CD4-positive, alpha-beta T cell treated with Interleukin-6 at 100 ng/mL for 8 hours (primary cell): ENCODE measurements at places on chromosomes 2 and 18.

- DNase-seq: no peak
Measured at GRCh38 chr18:50578651-50579050, 18.8 kb downstream of the MAPK4 start.

DNA sequence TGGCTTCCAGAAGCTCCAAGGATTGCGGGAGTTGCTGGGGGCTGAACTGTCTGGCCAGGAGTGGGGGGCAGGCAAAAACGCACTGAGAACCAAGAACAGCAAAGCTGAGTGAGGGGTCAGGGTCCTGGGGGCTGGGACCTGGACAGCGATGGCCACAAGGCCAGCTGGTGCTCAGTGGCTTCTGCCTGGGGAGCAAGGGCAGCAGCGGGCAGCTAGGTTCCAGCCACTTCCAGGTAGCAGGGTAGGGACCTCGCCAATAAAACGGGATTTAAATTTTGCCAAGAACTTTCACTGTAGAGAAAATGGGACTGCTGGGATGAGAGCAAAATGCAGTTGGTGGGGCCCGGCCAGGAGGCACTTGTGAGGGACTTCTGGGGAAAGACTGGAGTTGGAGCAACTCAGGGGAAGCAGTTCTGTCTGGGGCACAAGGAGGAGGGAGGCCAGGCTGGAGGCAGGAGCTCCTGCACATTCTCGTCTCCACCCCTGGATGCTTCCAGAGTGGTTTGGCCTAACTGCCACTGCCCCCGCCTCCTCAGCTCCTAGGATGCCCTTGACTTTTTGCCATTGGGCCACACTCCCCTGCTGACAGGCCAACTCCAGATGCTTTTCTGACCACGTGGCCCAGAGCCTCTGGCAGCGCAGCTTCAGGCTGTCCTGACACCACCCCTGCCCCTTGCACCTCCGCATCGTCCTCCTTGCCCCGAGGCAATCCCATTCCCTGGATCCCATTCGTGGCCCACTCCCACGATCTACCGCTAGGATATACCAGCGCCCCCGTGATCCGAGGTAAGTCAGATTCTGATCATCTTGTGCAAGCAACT, 5.5 kb upstream of the CCDC74A start:
- no peak for DNase-seq

- DNase-seq: no peak
Measured at GRCh38 chr2:86487062-86487461, 45.9 kb downstream of the KDM3A start.

- no peak for DNase-seq
Measured at GRCh38 chr2:111205774-111206173, 85.1 kb downstream of the BCL2L11 start.

DNA sequence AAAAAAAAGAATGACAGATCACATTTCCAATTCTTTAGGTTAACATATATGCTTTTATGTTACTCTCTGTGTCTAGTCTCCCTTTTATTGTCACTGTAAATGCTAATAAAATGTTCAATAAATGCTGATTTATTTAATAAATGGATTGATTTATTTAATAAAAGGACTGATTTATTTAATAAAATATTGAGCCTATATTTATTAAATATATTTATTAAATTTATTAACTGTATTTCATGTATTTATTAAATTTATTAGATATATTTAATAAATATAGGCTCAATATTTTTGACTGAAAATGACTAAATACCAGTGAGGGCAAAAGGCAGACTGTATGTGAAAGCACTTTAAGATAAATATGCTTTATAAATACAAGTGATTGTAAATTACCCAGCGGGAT, 142.6 kb downstream of the SH3BP4 start:
- DNase-seq: no peak
